Putamen (tissue), 1 donor: ENCODE measurements at places on chromosomes 3 and 15.

- no peak for DNase-seq
These were observed 23.8 kb upstream of the CNBP start for GRCh38 chr3:129207479-129207878.

GRCh38 chr15:100114100-100114499, 227.7 kb downstream of the ADAMTS17 start:
- peak; percentile 72 for DNase-seq

DNA sequence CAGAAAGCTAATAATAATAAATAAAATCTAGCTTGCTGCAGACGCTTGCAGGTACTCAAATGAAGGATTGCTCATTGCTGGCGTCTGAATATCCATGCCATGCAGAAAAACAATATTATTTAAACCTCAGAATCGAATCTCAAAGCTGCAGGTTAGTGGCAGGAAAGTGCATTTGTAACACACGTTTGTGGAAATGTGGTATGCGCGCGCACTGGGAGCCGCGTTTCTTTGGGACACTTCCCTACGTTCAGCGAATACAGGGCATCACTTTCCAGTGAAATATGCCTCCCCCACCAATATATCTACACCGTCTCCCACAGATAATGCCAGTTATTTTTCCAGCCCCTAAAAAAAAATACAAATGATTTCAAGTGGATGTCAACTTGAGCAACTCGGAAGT, 37.1 kb downstream of the ZIC4 start:
- no peak for DNase-seq

DNA sequence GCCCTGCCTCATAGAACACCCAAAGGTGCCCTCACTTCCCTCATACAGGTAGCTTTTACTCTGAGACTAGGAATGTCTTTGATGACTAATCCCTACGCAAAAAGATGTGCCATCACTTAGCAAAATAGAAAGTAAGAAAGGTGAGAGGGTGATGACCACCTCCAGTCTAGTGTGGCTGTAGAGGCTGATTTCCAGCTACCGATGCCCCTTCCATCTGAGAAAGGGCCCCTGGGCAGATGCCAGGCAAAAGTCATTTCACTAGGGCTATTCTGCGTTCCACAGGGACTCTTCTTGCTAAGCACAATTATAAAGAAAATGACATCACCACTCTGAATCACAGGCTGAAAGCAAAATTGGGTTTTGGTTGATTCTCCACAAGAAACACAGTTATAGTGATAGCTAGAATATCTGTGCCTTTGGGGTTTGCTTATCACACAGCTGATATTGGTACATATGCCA, 77.4 kb downstream of the RBPMS2 start:
- no peak for DNase-seq

- no peak for DNase-seq
These were observed 199.4 kb upstream of the THBS1 start for GRCh38 chr15:39381517-39381916.
